CD4-positive, alpha-beta T cell (primary cell): ENCODE measurements at places on chromosomes 11 and 22.
A peak's percentile ranks its signal among the peaks of the same experiment; 100 is the strongest.

DNA sequence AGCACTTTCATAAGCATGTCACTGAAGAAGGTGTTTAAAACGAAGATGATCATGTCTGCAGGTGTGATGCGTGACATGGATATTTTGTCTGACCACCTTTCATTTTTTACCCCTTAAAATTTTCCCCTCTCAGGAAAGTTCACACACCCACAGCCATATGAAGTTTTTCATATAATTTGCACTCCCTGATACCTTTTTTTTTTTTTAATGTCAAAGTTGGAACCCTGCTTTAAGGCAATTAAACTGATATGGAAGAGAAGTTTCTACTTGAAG lies 104.6 kb downstream of the ATXN10 start:
- DNase-seq = no peak

GRCh38 chr11:58832056-58832645 lies 12.4 kb downstream of the GLYATL2 start:
- no peak for DNase-seq

DNA sequence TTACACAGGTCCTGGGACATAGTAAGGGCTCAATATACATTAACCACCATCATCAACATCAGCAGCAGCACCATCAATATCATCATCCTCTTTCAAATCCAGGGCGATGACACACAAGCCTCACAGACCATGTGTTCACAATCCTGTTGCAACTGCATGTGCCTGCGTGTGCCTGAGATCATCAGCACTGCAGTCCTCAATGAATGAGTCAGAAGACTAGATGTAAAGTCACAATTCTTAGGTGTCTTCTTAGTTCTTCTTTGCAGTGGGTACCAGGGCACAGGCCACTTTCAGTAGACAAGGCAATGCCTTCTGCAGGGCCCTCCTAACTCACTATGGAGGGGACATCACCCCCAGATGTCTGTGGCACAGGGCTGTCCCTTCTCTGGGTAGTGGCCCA lies 111.1 kb downstream of the MYO18B start:
- no peak for DNase-seq

DNA sequence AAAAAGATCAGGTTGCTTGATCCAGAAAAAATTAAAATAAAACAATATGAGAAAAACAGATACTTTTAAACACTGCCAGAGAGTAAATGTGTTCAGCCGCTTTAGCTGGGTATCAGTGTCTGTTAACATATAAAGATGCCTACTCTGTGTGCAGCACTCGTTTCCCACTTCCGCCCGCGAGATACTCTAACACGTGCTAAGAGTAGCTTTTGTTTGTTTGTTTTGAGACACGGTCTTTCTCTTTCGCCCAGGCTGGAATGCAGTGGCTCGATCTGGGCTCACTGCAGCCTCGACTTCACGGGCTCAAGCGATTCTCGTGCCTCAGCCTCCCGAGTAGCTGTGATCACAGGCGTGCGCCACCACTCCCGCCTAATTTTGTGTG lies 531 bp upstream of the MEN1 start:
- peak; percentile 52 for DNase-seq

DNA sequence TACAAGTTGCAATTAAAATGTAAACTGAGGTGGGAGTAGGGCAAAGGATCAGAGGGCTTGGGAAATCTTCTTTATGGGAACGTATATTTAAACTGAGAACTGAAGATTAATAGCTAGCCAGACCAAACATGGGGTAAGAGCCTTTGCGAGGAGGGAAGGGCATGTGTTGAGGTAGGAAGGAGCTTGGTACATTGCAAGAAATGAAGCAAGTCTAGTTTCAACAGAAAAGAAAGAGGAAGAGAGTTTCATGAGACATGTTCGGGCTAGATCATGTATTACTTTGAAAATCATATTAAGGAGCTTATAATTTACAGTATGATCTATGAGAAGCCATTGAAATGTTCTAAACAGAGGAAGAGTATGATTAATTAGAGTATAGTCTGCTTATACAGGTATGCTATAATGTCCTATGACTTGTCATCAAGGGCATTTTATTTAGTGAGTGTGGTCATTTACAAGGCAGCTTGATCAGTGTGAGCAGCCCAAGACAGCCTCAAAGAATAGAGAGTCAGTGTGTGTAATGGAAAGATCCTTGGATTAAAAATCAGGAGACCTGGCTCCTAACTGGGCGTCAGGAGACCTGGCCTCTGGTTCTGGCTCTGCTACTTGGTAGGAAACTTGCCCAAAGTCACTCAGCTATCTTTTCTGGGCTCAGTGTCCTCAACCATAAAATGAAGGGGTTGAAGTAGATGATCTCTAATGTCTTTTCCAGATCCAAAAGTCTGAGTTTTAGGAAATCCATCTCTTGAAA lies 10.9 kb downstream of the GAS2 start:
- DNase-seq = no peak

DNA sequence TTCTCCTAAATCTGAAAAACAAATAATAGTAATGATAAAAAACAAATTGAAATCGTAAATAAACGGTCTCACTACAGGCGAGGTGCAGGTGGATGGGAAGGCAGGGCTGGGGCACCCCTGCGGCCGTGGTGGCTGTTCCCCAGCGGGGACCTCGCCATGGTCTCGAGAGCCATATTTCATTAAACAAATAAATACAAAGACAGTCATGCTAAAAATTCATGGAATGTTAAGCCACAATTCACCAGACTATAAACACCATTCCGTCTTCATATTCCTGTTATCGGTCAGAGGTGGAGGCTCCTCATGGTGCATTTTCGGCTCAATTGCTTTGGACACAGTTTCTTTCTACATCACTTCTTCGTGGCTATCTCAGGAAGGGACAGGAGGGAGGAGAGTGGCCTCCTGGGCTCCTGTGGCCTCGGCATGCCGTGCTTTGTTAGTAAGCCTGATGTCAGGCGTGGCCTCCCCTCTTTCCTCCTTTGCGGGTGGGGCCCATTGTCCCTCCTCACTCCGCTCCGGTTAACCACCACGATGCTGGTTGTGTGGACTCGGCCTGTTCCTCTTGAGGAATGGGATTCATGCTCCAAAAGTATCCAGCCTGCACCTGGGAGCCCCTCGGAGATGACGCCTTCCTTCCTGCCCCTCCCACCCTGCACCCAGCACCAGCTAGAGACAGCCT lies 16.1 kb upstream of the BRSK2 start:
- no peak for DNase-seq

- DNase-seq = no peak
These were observed 608.1 kb upstream of the CADM1 start for GRCh38 chr11:116112087-116112935.
